ENCODE measurements at places on chromosomes 6 and 20.

- no peak for DNase-seq
These were observed 164.8 kb upstream of the SGK1 start for GRCh38 chr6:134482593-134483270.

DNA sequence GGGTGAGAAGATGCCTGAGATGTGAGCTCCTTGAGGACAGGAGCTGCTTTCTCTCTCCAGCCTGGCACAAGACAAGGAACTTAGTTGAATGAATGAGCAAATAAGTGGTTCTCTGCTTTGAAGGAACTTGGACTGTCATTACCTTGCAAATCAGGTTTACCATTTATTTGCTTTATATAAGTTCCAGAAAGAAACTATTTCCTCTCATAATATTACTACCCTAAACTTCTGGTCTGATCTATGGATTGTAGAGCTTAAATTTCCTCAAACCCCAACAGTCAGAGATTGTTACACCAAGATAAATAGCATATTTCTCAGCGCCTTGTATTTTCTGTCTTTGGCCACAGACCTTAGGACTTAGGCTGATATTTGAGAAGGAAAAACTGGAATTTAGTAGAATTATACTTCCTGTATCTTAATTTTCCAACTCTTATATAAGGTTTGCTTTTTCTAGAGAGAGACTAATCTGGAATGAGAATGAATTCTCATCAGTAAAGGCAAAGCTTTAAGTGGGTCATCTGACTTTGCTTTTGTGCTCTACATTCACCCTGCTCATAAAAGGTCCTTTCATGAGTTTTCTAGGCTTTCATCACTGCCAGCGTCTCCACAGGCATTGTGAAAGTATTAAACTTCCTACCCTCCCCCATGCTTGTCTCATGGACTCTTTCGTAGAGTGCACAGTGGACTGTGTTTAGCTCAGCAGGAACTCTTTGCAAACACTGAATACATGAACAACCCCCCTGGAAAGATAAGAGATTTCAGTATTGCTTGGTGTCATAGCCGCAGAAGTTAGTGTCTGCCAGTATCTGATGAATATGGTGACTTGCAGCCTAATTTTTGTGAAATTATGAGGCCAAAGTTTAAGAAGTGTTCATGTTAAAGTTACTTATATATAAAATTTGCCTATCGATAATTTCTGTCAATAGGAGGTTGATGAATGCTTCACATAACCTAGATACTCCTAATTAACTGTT, 74.0 kb downstream of the PTPRA start:
- DNase-seq = no peak

DNA sequence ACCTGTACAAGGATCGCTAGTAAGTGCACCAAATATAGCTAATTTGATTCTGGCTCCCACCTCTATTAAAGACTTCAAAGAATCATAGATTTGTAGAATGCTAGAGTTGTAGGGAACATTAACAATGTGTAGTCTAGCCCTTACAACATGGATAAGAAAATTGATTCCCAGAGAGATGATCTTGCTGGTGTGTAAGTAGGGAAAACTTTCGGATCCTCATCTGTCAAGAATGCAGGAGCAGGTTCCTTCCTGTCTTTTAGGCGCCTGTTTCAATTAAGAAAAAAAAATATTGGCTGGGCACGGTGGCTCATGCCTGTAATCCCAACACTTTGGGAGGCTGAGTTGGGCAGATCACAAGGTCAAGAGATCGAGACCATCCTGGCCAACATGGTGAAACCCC, 12.3 kb upstream of the RNF39 start:
- DNase-seq = no peak

- DNase-seq = no peak
These were observed 114.3 kb upstream of the CD93 start for GRCh38 chr20:23200413-23200812.
